Stimulated activated CD8-positive, alpha-beta memory T cell treated with anti-CD3 and anti-CD28 coated beads, Interleukin-2, amount 100 ng/mL, for 1 hour (primary cell): ENCODE measurements at places on chromosomes 12 and 14.

DNA sequence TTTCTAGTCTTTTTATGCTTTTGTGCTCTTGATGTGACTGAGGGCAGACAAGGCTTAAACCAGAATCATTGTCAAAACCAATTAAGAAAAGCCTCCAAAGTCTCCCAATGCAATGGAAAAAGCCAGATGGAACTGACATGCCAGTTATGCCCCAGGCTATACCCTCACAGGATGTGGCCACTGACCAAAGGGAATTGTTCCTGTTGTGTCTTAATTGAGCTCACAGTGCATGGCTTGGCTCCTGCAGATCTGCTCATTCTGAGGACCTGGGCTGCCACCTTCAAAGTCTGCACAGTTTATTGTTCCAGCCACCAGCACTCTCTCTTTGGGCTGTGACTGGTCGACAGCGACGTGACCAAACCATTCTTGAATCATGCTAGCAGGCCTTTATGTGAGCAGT is 17.1 kb upstream of the BICD1 start:
- no peak for DNase-seq

DNA sequence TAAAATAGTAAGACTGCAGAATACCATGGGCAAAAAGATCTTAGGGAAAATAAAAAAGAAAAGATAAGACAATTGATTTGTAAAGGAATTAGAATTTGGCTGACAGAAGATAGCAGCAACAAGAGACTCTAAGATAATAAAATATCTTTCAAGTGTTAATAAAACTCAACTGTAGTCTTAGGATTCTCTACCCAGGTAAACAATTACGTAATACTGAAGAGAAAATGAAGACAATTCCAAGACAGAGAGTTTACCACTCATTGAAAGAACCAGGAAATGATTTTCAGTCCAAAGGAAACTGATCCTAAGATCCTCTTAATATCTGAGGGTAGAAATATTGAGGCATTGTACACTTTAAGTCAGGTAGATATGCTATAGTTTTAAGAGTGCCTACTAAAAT is 321.1 kb downstream of the CEP128 start:
- DNase-seq, result no peak

GRCh38 chr14:32494609-32495434 is 165.7 kb downstream of the AKAP6 start:
- no peak for DNase-seq

DNA sequence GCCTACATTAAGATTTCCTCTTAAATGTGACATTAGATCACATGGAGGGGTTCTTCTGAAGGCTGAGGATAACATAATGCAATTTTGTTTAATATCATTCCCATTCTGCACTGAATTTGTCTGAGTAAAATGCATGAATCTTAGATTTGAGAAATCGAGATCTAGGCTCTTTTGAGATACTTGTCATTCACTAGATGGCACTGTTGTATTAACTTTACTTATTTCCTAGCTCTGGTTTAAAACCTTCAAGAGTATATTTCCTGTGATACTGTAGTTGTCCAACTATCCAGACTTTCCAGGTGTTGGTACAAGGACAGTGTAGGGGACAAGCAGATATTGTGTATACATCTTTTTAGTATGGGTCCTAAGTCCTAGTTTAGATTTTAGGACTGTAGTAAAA is 91.7 kb upstream of the SEL1L start:
- no peak for DNase-seq

- DNase-seq, result no peak
Observed at GRCh38 chr12:118148287-118148686, 12.4 kb downstream of the PEBP1 start.

GRCh38 chr12:21913823-21914222 is 27.4 kb downstream of the ABCC9 start:
- DNase-seq, result no peak

- DNase-seq, result no peak
Observed at GRCh38 chr12:91763654-91764370, 381.8 kb downstream of the BTG1 start.

DNA sequence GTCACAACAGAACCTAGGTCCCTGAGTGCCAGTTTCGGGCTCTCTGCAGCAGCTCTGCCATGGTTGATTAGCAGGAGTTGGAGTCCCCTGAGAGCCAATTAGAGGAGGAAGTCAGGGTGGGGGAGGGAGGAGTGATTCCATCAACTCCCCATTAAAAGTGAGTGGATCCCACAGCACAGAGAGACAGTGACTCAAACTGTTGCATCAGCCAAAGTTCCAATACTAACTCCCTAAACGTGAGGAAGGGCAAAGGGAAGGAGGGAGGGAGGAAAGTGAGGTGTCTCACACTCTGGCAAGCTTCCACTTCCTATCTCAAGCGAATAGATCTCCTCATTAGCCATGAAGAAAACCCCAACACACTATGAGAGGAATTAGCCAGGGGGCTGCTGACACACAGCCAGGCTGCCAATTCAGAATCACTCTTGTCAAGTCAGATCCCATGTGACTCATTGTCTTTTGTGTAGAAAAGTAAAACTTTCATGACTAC is 23.6 kb downstream of the OR11H4 start:
- DNase-seq, result no peak

GRCh38 chr12:25388183-25388582 is 137.5 kb upstream of the KRAS start:
- DNase-seq, result no peak

DNA sequence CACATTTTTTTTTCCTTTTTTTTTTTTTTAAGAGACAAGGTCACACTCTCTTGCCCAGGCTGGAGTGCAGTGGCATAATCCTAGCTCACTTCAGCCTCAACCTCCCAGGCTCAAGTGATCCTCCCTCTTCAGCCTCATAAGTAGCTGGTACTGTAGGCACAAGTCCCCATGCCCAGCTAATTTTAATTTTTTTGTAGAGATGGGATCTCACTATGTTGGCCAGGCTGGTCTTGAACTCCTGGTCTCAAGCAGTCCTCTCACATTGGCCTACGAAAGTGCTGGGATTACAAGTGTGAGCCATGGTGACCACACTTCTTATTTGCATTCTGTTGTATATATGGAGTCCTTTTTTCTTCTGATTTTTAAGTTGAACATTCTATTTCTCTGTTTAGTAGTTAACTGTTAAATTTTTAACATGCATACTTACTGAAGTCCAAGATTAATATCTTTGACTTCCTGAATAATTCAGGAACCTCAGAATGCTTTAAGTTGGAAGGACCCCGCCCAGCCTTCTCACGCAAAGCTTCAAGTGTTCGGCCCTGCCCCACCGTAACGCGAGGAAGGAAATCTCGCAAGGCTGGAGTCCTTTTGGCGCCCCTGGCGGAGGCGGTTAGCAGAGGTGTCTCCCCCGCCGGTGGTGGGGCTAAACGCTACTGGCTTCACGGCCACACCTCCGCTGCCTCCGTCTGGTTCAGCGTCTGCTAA is 21.6 kb downstream of the SPATS2 start:
- peak; percentile 42 for DNase-seq

DNA sequence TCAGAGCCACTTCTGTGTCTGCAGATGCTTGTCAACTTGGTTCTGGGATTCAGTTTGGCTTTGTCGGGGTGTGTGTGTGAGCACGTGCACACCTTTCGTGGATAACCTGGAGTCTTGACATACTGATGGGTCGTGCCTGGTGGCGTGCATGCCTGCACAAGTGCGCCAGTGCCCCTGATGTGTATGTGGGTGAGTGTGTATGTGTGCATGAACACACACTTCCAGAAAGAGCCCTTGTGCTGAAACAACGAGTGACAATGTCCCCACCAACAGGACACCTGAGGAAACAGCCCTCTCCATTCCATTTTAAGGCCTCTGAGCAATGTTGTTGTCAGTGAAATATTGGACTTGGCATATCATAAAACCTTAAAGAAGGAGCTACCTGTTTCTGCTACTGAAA is 53.9 kb downstream of the SMUG1 start:
- no peak for DNase-seq

- DNase-seq, result no peak
Observed at GRCh38 chr12:128190052-128190451, 76.9 kb upstream of the TMEM132C start.

GRCh38 chr14:95250936-95251335 is 68.8 kb downstream of the CLMN start:
- DNase-seq, result no peak

DNA sequence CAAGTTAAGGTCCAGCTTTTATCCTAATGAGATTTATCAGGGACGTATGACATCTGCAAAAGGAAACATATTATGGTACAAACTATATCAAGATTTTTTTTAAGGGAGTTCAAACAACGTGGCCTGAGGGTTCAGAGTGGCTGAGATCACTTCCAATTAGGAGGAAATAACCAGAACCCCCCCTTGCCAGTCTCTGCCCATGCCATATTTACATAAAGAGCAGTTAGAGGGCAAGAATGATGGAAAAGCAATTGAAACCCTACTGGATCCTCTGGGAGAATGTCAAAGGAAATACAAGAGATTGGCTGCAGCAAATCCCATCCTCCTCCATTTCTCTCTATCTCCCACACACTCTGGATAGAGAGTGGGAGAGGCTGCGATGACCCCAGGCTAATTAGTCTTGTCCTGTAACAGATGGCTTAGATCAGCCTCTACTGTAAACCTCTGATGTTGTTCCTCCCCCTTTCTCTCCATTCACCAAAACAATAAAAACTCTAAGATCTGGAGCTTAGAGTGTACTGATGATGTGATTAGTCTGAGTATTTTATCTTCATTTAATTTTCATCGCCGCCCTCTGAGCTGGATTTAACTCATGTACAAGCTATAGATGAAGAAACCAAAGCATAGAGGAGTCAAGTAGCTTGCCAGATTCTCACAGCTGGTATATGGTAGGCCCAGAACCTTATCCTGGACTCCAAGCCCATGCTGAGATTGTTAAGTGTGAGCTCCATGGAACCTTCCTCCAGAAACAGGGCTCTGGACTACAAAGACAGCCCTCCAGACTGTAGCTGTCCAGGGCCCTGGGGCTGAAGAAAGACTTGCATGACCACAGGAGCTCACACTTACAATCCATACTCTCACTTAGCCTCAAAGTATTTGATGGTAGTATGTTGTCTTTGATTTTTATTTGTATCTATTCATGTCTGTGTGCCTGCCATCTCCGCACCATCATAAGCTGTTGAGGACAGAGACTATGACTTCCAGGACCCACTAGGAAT is 54.1 kb upstream of the GNG2 start:
- DNase-seq, result no peak

GRCh38 chr14:91980157-91980556 is 32.7 kb upstream of the FBLN5 start:
- no peak for DNase-seq

DNA sequence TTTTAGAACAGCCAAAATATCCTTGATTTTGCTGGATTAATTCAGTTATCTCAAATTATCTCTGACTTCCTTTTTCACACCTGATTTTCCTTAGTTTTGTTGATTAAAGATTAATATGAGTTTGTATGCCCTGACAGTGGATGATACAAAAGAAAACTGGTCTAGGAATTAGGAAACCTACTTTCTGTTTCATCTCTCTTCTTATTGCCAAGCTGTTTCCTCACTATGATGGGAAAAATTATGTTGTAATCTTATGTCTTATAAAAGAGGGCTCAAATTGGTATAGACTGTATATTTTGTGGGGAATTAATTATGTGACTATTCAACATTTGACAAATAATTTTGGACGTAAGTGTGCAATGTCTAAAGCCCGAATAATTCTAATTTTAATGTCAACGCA is 271.6 kb downstream of the FBXL14 start:
- no peak for DNase-seq

GRCh38 chr14:32560209-32560857 is 231.2 kb downstream of the AKAP6 start:
- no peak for DNase-seq

DNA sequence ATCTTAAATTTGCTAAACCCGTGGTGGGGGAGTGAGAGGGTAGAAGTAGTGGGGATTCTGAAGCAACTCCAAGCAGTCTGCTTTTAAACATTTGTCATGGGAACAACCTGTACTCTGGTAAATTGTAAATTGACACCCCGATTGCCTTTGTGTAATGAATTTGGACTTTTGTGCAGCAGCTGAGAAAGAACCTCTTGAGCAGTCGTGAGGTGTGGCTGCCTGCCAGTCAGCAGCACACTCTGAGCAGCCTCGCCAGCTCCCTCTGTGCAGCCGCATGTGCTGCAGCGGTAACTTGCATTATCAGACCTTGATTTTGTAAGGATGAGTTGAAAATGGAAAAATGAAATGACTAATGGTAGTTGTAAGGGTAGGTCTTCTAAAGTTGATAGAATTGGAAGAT is 74.3 kb downstream of the SUSD6 start:
- DNase-seq, result no peak

DNA sequence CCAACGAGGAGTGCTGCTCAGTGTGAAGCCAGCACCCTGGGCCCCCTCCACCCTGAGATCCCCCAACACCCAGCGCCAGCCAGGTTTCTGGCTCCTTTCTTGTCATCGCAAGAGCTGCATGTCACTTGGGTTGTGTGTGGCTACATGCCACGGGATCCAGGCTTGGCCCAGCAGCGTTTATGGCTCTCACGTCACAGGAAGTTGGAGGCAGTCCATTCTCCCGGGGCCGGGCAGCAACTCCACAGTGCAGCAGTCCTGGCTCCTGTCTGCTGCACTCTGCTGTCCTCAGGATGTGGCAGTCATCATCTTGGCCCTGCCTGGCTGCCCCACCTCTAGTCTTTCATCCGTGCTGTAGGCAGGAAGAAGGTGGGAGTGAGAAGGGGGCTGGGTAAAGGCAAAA is 78.3 kb downstream of the AACS start:
- no peak for DNase-seq

DNA sequence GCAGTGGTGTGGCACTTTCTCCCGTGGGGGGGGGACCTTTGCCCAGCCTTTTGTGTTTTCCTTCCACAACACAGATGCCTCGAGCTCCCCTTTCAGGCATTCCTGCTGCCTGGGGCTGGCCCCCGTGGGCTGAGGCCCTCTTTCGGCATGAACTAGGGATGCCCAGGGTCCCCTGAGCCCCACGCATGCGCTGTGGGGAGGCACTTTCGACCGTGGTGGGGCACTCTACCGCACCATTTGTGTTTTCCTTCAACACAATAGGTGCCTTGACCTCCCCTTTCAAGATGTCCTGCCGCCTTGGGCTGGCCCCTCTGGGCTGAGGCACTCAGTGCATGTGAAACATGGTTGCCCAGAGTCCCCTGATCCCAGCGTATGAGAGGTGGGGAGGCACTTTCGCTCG is 363.7 kb downstream of the ALG10 start:
- no peak for DNase-seq
